ENCODE measurements at places on chromosomes 7 and 10. TPM values are rescaled to one million over a fixed set of nuclear protein-coding genes. Genes with fewer than 3 reads are reported as not detected.

DNA sequence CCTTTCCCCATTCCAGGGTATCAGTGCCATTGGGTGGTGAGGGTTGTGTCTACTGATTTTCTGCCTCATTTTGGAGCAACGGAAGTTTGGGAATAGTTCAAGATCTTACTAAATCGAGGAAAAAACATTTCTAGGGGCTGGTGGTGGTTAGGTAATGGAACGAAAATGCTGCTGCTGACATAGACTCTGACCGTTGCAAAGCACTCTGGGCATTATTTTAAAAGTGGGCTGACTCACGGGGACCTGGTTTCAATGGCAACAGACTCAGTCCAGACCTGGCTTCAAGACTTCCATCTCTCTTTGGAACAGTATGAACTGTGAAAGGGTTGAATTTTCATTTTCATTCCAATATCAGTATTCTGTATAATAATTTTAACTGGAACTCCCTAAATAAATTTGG is 284.0 kb downstream of the PHTF2 start:
- H3K36me3 ChIP-seq = no peaks in the 10 kb centered on the region
- peaks cover 16% of the 10 kb centered on the region for H3K4me1 ChIP-seq
- no peaks in the 10 kb centered on the region for H3K27me3 ChIP-seq
- no peak overlapping the region for H3K27ac ChIP-seq
- H3K4me3 ChIP-seq = no peak overlapping the region

- no peaks in the 10 kb centered on the region for H3K27me3 ChIP-seq
- H3K36me3 ChIP-seq = no peaks in the 10 kb centered on the region
- H3K27ac ChIP-seq = no peak overlapping the region
- H3K4me1 ChIP-seq = no peaks in the 10 kb centered on the region
Observed at GRCh38 chr10:10772411-10772810, 245.3 kb upstream of the CELF2 start.

The CALHM1 gene
- not detected for total RNA-seq

The SRI gene
- 115 TPM for total RNA-seq

DNA sequence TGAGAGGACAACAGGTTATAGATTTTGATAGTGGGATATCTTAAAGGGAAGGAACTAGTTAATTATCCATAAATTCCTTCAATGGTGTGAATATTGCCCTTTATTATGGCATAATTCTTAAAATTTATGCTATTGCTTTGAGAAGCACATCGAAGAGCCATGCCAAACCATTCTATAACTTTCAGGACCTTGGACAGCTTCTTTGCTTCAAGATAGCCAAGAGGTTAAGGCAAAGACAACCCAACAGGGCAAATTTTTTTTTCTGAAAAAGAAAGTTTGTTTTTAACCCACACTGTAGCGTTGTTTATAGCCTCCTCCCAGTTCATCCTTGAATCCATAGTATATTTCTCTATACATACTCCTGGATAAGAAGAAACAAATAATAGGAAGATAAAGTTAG is 103.2 kb downstream of the NRG3 start:
- H3K36me3 ChIP-seq = no peaks in the 10 kb centered on the region
- H3K27ac ChIP-seq = no peak overlapping the region
- no peak overlapping the region for H3K4me3 ChIP-seq
- no peaks in the 10 kb centered on the region for H3K4me1 ChIP-seq

- no peaks in the 10 kb centered on the region for H3K36me3 ChIP-seq
- H3K27me3 ChIP-seq = no peaks in the 10 kb centered on the region
- peak; percentile 85 for DNase-seq
- H3K27ac ChIP-seq = peak overlapping the region; percentile 81
- peaks cover 4% of the 10 kb centered on the region for H3K4me1 ChIP-seq
Observed at GRCh38 chr7:143882604-143883078, 19.3 kb downstream of the TCAF1 start.

The TET1 gene
- 21.0 TPM for total RNA-seq

DNA sequence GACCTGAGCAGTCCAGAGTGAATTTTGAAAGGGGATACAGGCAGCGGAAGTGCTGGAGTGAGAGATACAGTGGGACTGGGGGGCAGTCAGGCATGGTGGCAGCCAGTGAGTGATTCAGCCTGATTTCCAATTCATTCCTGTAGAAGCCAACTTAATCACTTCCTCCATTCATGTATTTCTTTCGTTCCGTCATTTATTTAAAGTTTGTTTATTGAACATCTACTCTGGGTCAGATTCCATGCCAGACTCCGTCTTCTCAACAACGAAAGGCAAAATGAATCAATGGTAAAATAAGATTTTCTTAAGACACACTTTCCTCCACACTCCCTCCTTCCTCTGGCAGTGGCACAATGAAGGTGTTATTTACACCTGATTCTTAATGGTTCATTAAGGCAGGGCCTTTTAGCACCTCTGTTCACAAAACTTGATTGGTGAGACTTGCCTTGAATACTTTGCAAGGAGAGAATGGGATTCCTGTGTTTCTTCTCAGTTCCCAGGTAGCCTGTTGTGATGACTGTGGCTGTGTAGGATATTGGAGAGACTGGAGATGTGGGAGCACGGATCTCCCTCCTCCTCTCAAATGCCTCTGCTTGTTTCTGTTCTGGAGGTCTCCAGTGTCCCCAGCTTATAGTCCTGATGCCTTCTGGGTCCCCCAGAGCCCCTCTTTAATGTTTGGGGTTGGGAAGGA is 27.9 kb downstream of the ADCYAP1R1 start:
- H3K27ac ChIP-seq = no peak overlapping the region
- no peaks in the 10 kb centered on the region for H3K36me3 ChIP-seq
- no peaks in the 10 kb centered on the region for H3K4me1 ChIP-seq
- DNase-seq = no peak
- no peaks in the 10 kb centered on the region for H3K27me3 ChIP-seq
- no peak overlapping the region for H3K4me3 ChIP-seq

DNA sequence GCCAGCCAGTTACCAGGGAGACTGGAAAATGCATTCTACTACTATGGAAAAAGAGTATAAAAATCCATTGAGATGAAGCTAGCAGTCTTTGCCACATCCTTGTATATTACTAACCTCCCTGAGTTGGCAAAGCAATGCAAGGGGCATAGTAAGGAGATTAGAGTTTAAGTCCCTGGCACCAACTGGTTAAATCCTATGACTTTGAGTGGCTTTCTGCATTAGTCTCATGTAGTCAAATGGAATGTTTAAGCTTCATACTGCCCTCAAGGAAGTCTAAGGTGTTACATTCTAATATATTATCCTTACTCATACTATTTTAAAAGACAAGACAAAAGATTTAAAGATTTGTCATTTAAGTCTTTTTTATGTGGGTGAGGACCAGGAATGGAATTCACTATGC is 110.1 kb downstream of the INHBA start:
- no peak for DNase-seq
- no peaks in the 10 kb centered on the region for H3K4me1 ChIP-seq
- H3K4me3 ChIP-seq = no peak overlapping the region
- no peak overlapping the region for H3K27ac ChIP-seq
- no peaks in the 10 kb centered on the region for H3K36me3 ChIP-seq

DNA sequence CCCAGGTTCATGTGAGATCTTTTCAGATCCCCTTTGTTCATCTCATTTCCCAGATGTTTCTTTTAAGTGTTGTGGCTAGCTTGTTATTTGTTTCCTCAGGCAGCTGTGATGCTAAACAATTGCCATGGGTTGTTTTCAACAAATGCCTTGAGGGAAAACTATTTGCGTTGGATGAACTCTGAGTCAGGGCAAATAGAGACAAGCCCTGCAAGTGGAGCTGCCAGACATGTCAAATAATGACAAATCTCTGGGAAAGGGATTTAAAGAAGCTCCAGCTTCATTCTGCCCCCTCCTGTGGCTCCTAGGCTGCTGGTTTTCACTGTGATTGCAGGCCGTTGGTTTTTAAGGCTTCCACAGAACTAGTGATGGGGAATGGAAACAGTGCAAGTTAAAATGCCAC is 272.4 kb upstream of the SP8 start:
- H3K36me3 ChIP-seq = no peaks in the 10 kb centered on the region
- no peaks in the 10 kb centered on the region for H3K27me3 ChIP-seq
- DNase-seq = no peak
- no peak overlapping the region for H3K27ac ChIP-seq

GRCh38 chr7:668139-668931 is 58.2 kb upstream of the DNAAF5 start:
- H3K27me3 ChIP-seq = no peaks in the 10 kb centered on the region
- no peaks in the 10 kb centered on the region for H3K36me3 ChIP-seq
- DNase-seq = peak; percentile 87
- no peak overlapping the region for H3K4me3 ChIP-seq

The MALSU1 gene
- 72.7 TPM for total RNA-seq

GRCh38 chr10:101292194-101293006 is 61.6 kb upstream of the BTRC start:
- H3K4me3 ChIP-seq = peak overlapping the region; percentile 41
- peaks cover 60% of the 10 kb centered on the region for H3K27me3 ChIP-seq
- H3K4me1 ChIP-seq = peaks cover 14% of the 10 kb centered on the region
- no peak for DNase-seq
- no peak overlapping the region for H3K27ac ChIP-seq

The DENND11 gene
- 15.5 TPM for total RNA-seq

The ERVW-1 gene
- total RNA-seq = not detected

Measured in cardiac muscle cell (in vitro differentiated cells and primary cell).